MV-4-11 (cell line): ENCODE measurements at places on chromosomes 16 and 17.

- peak; percentile 41 for DNase-seq
Observed at GRCh38 chr17:56978441-56979090, 635 bp downstream of the SCPEP1 start.

DNA sequence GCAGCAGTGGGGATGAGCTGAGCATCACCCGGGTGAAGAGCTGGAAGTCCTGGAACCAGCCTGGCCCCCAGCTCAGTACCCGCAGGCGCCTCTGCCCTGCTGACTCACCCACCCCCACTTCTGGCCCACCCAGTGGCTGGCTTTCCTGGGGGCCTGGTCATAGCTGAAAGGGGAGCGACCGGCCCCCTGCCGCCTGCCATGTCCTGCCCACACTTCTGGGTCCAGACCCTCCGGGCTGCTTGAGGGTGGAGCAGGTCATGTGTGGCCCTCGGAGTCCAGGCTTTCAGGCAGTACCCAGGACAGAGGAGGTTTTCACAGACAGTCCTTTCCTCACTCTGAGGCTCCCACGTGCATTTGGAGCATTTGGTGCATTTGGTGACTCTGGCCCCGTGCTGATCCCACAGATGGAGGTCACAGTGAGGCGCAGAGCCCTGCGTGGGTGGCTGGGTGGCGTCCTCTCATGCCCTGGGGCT is 7.1 kb upstream of the PIEZO1 start:
- no peak for DNase-seq

GRCh38 chr16:51267681-51268080 is 116.6 kb upstream of the SALL1 start:
- DNase-seq: no peak

- no peak for DNase-seq
Observed at GRCh38 chr16:83561876-83562275, 245.9 kb upstream of the HSBP1 start.

- no peak for DNase-seq
Observed at GRCh38 chr16:10584981-10585438, 4.6 kb upstream of the EMP2 start.

DNA sequence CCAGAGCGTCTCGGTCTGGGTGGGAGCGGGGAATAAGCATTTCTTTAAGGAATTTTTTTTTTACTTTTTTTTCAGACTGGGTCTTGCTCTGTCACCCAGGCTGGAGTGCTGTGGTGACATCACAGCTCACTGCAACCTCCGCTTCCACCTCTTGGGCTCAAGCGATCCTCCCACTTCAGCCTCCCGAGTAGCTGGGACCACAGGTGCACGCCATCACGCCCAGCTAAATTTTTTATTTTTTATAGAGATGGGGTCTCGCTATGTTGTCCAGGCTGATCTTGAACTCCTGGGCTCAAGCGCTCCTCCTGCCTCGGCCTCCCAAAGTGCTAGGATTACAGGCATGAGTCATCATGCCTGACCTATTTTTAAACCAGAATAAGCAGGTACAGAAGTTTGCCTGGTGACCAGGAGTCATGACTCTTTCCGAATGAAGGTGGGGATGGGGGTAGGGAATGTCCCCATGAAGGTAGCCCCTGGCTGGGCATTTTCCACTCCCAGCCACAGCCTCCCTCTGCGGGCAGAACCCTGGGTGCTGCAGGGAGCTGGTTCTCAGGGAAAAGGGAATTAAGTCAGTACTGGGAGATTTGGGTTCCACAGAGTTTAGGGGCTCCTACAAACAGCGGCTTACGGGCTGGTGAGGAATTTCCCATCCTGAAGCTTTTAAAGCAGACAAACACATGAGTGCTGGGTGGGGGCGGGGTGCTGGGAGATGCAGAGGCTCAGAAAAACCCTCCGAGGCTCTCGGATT is 48.3 kb downstream of the TBC1D16 start:
- no peak for DNase-seq

GRCh38 chr17:15175356-15175755 is 89.8 kb downstream of the PMP22 start:
- no peak for DNase-seq

DNA sequence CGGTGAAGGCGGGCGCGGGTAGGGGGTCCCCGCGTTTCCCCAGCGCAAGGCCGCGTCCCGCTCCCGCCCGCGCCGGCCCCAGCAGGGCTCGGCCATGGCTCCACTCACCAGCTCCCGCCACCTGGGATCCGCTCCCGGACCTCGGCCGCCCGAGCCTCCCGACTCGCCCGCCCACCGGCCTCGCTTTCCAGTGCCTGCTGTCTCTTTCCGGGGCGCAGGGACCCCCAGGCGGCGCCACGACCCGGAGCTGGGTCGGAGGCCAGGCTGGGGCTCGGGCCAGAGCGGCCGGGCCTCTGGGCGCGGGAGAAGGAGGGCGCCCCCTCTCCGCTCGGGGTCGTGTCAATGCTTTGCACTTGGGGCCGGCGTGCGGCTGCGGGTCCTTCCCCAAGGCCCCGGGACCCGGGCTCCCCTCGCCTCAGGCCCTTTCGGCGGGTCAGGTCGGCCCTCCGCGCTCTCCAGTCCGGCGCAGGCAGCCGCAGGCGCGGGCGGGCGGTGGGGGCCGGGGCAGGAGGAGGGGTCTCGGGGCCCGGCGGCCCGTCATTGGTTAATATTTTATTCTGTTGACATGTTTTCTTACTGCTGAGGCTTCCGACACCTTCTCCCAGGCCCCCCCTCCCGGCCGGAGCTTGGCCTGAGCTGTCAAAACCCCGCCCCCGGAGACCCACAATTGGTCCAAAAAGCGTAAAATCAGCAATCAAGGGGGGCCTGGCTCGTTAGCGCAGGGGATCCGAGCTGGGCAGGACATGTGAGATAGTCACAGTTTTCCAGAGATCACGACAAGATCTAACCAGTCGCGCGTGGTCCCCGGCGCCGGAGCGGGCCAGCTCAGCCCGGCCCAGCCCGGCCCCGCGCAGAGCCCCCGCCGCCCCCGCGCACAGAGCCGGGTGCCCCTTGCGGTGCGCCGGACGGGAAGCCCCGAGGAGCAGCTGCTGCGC is at the start of gene TBX2:
Gene TBX2 (plus strand): TSS at position 713 of the 935 bp plus-strand sequence. CDS start 334 bp downstream, outside the sequence.
- no peak for DNase-seq

GRCh38 chr17:82301916-82302567 is 15.4 kb downstream of the CD7 start:
- no peak for DNase-seq

DNA sequence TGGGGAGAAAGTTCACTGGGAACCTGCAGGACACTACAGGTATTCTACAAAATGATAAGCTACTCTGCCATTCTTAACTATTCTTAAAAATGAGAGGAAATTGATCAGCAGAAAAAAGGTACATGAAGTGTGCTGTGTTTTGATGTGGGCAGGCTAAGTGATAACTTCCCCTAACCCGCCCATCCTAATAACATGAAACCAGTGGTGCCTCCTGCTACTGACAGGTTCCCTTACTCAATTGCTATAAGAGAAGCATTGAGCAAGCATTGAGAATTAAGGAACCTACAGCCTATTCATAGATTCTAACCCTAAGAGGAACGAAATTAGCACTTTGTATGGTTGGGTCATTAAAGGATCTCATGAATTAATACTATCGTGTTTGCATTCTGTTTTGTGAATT is 18.9 kb downstream of the XYLT1 start:
- DNase-seq: peak; percentile 92

- no peak for DNase-seq
Observed at GRCh38 chr16:29839822-29840221, 19.6 kb downstream of the MVP start.

DNA sequence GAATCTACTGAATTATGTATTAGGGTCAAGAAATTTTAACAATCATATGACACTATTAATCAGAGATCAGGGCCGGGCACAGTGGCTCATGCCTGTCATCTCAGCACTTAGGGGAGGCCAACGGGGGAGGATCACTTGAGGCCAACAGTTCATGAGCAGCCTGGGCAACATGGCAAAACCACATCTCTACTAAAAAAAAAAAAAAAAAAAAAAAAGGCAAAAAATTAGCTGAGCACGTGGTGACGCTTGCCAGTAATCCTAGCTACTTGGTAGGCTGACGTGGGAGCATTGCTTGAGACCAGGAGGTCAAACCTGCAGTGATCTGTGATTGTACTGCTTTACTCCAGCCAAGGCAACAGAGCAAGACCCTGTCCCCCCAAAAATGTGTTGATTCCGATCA is 52.5 kb upstream of the CLEC3A start:
- no peak for DNase-seq

- no peak for DNase-seq
Observed at GRCh38 chr17:68734931-68735330, 133.8 kb upstream of the FAM20A start.

GRCh38 chr17:962670-963069 is 16.9 kb downstream of the NXN start:
- no peak for DNase-seq

- no peak for DNase-seq
Observed at GRCh38 chr17:57068222-57068658, 16.8 kb upstream of the AKAP1 start.
